ENCODE measurements at places on chromosomes 11 and 22.
A peak's percentile ranks its signal among the peaks of the same experiment; 100 is the strongest.

DNA sequence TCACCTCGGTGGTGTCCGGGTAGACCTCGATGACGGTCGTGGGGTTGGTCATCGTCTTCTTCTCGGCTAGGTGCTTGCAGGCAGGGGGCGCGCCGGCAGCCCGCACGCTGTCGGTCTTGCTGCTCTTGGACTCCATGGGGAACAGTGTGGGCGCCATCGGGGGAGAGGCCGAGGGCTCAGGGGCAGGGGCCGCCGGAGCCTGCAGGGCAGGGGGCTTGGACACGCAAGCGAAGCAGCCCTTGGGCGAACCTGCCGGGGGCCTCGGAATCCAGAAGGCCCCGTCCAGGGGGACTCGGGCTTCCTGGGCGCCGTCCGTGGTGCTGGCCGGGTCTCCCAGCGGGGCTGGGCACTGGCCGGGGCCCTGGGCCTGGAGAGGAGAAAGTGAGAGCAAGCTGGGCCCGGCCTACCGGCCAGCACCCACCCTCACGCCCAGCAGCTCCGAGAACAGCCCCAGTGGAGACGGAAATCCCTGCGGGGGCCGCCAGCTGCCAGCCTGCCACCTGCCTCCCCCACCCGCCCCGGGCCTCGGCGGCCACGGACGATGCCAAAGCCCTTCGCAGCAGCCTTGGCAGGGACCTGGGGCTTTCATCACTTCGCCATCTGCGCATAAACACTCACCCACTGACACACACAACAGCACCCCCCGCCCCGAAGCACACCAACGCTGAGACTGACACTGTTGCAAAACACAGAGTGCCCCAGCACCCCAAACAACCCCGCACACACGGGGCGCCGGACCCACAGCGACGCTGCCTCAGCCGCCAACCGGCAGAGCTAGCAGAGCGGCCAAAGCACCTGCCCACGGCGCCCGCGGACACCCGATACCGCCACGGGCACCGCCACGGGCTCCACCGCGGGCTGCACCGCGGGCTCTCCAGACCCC is 2.4 kb downstream of the IFITM10 start:
- DNase-seq = no peak

DNA sequence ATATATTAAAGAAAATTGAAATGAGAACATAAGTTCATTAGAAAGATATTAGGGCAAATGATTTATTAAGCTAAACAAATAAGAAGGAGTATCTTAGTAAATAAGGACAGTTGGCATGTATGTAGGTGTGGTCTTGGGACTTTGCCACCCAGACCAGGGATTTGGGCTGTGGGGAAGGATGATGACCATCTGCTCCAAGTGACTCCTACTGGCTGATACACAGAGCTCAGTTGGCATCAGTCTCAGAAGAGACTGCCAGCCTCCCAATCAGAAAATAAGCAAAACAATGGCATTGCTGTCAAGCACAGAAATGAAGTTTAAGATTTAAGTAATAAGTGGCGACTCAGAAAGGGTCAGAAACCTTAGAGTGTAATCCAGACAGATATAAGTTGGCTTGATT is 49.5 kb downstream of the PAX6 start:
- DNase-seq = no peak

GRCh38 chr11:24760681-24761080 is 263.8 kb downstream of the LUZP2 start:
- DNase-seq = no peak

GRCh38 chr11:7656704-7657103 is 16.6 kb downstream of the CYB5R2 start:
- DNase-seq = no peak

- DNase-seq = no peak
Measured at GRCh38 chr11:46697303-46697702, 3.1 kb downstream of the ARHGAP1 start.

GRCh38 chr11:44726283-44727113 is at the start of gene TSPAN18:
Gene TSPAN18 (plus strand): TSS chr11:44726962. CDS start chr11:44906417, 179,455 bp downstream.
- DNase-seq = peak; percentile 21

DNA sequence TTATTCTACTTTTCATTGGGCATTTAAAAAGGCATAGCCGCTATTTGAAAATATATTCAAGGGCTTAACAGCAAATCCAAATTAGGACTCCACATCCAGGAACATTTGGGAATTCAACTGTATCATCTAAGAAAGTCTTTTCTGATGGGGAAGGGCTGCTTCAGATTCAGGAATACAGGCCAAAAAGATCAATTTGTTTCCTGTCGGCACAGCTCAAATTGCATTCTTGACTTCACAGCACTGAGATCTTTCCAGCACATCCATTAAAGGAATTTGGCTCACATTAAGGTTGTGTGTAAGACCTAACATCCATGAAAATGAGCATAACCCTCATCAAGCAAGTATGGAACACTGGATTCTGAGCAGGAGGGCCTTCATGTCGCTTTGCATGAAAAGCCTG is 1169.5 kb upstream of the CCDC90B start:
- DNase-seq = no peak

- DNase-seq = no peak
Measured at GRCh38 chr11:113572136-113572735, 97.0 kb upstream of the DRD2 start.

DNA sequence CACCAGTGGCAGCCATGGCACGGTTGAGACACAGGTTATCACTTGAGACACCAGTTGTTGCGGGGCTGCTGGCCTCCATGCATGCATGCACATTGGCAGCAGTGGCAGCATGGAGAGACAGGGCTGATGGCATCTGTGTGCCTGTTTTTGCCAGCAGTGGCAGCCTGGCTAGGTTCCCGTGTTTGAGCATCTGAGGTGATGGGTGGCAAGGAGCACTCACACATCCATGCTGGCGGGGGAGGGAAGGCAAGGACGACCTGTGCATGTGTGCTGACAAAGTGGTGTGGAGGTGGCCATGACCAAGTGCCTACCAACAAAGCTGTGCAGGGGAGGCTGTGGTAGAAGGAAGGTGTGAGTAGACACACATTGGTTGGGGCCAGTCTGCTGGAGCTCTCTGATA is 133.5 kb downstream of the CNTN5 start:
- DNase-seq = no peak

DNA sequence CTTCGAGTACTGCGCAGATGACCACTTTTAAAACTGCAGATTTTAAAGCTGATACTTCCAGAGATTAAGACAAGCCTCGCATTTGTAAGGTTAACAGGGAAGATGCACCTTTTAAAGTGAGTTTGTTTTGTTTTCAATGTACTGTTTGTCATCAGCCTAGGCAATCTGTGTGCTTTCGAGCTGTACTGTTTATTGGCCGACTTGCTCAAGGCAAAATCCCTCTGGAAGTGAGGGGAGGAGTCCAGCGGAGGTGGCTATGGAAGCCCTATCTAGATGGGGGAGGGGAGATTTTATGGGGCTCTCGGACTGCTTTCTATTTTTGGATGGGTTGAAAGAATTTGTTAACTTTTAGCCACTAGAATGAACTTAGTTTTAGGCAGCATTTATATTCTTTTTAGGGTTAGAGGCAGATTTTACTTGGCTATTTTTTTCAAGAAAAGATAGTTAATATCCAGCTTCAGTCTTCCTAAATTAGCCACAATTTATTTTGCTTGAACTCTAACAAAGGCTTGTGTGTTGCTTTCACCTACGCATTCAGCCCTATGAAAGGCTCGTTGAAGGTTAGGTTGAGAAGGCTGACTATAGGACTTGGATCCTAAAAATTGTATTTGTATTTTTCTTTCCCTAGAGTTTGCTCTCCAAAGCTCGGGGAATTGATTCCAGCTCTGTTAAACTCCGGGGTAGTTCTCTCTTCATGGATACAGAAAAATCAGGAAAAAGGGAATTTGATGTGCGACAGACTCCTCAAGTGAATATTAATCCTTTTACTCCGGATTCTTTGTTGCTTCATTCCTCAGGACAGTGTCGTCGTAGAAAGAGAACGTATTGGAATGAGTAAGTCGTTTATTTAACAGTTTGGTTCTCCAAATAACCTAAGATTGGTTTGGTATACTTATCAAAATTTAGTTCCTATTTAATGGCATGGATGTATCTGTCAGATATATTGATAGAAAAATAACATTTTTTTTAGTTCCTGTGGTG is 2.1 kb downstream of the WEE1 start:
- no peak for DNase-seq

DNA sequence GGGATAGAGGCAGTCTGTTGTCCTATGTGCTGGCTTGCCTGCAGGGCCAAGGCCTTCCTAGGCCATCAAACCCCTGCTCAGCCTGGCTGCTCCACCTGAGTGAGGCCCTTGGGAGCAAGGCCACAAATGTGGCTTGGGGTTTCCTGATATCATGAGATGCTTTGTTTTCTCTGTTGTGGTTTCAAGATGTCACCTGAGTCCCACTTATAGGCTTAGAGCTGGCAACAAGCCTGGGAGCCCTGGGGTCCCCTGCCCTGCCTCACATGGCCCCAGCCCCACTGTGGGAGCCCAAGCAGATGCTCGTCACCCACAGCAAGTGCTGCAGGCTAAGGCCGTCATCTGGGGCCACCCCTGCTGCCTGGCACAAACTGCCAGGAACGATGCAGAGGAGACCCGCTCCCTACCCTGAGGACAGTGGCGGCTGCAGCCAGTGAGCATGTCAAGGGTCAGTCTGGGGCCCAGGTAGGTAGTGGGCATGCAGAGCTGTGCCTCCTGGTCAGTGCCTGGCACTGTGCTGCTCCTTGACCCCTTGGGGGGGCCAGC is 75.4 kb upstream of the KCNQ1OT1 start:
- no peak for DNase-seq

DNA sequence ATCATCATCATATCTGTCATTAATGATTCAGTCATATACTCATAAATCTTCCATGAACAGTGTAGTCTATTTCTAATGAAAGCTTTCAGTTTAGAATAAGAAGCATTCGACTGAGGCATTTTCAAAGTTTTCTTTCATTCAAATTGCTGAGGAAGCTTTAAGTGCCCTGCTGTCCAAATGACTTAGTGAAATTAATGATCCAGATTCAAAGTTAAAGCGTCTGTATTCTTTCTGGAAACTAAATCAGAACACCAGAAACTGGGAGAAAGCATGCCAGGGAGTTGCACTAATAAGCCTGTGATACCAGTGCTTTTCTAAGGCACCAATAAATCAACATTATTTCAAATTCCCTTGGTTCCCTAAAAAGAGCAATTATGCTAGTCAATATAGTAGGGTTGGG is 367.8 kb upstream of the ANO5 start:
- no peak for DNase-seq

DNA sequence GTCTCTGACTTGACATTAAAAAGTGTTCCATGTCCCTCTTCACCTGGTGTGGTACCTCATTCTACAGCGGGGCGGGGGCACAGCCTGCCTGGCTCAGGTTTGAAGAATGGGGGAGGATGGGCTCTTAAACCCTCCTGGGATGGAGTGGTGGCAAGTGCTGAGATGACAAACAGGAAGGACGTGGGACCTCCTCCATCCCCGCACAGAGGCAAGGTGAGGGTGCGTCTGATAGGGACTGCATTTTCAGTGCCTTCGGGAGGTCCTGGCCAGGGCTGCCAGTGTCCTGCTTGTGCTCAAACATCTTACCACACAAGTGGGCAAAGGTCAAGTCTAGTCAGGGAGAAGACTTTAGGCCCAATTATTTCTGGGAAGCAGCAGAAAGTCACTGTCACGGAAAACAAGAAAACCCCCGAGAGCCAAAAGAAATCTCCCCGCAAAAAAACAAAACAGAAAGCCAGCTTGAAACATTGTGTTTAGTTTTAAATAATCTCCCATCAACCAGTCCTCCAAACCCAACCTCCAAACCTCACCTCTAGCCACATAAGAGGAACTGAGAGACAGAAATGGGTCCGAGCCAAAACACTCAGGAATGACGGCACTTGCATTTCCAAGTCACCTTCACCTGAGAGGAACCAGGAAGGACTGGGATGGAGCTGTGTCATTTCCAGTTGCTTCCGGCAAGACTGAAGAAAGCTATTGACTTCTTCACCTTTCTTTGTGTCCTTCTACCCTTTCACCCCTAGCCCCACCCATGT is 966.5 kb downstream of the NTM start:
- DNase-seq = no peak

DNA sequence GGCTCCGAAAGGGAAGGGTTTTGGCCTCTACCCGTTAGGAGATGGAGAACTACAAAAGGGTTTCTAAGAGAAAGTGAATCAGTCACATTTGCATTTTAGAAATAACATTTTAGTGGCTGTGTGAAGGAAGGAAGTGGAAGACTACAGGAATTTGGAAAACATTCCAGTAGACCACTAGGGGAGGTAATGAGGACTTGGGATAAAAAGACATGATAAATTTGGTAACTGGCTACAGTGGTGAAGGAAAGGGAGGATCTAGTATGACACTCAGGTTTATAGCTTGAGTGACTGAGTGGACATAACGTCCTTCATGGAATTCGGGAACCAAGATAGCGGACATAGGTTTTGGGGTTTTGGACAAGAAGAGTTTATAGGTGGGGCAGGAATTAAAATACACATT is 7.0 kb upstream of the RRM1 start:
- DNase-seq = no peak

GRCh38 chr11:9462172-9462799 is 1.5 kb downstream of the ZNF143 start:
- DNase-seq = no peak

DNA sequence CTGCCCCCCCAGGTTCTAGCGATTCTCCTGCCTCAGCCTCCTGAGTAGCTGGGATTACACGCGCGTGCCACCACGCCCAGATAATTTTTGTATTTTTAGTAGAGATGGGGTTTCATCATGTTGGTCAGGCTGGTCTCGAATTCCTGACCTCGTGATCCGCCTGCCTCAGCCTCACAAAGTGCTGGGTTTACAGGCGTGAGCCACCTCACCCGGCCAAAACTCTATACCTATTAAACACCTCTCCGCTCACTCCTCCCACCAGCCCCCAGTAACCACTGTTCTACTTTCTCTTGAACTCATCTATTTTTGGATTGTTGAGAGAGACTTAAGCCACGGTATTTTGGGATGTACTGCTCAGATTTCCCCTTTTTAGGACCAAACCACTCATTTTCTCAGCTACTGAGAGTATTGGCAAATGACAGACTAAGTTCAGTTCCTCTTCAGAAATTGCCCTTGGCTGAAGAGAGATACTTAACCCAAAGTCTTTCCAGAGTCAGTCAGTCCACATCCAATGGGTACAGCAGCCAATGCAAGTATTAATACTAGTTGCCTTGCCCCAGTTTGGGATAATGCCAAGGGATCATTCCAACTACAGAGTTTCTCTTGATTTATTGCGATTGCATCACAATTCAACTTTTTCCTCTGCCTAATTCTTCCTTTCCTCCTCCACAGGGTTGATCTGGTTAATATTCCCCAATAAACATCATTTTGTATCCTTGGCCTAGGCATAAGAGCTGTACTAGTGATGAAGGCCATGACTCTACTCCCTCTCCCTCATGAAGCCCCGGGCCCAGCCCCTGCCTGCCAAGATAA is 36.8 kb upstream of the CSTF3 start:
- no peak for DNase-seq

- DNase-seq = no peak
Measured at GRCh38 chr11:75474240-75474639, 41.2 kb upstream of the KLHL35 start.

DNA sequence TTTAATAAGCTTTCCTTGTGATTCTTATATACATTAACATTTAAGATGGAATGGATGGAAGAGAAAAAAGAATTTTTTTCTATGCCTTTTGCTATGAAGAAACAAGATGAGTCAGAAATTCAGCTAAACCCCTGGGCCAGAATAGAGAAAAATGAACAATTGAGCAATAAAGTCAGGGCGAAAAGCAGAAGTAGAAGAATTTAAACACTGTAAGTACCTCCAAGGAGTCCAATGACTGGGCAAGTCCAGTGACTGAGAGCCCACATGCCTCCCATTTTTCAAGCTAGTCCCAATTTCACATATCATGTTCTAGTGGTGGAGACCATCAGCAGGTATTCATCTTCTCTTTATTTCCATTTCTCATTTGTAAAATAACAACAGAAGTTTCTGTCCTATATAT is 18.6 kb upstream of the APLP2 start:
- DNase-seq = no peak

Data from stimulated activated CD4-positive, alpha-beta T cell treated with anti-CD3 and anti-CD28 coated beads, Interleukin-15, amount 100 ng/mL, for 1 hour (primary cell).